Nucleus accumbens (tissue), 56 donors: ENCODE measurements at places on chromosomes 16 and 17.

DNA sequence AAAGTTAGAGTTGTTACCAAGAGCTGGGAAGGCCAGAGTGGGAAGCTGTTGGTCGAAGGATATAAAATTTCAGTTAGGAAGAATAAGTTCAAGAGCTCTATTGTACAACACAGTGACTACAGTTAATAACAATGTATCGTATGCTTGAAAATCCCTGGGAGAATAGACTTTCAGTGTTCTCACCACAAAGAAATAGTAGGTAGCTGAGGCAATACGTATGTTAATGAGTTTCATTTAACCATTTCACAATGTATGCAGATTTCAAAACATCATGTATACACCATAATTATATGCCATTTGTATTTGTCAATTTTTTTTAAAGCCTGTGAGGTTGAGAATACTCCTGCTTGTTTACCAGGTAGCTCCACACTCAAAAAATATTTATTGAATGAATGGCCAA, 41.5 kb upstream of the MYOCD start:
- DNase-seq = no peak

DNA sequence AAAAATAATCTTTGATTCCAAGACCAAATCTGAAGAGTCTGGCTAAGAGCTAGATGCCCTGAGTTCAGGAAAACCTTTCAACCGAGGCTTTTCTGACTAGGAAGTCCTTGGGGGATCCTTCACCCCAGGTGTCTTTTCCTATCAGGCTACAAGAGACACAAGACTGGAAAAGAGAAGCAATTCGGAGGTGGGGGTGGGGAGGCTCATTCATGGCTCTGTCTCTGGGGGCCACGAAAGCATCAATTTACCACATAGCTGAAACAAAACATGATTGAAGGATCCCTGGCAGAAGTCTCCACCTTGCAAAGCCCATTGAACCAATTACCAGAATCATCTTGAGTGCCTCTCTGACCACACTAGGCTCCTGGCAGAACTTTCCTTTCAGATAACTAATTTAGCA, 239.8 kb upstream of the SALL1 start:
- DNase-seq = no peak

- no peak for DNase-seq
These were observed 20.0 kb downstream of the ATP2A1 start for GRCh38 chr16:28898266-28898665.

- DNase-seq = no peak
These were observed 9.0 kb downstream of the TMEM92 start for GRCh38 chr17:50283246-50283645.

DNA sequence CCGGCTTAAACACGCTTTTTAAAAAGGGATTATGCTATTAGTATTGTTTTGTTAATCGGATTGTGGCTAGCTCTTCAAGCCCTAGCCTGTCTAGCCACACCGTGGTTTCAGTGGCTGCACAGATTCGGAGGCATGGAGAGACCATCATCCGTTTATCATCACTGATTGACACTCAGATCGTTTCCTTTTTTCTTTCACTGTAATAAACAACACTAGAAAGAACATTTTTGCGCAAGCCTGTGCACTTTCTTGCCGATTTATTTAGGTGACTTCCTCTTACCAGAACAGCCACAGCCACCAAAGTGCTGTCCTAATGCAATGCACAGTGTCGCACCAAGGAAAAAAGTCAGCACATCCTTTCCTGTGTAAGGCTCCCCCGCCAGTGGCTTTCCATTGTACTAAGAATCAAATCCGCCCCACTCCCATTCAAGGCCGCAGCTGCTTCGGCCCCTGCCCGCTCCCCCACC, 78.2 kb downstream of the CRISPLD2 start:
- no peak for DNase-seq

DNA sequence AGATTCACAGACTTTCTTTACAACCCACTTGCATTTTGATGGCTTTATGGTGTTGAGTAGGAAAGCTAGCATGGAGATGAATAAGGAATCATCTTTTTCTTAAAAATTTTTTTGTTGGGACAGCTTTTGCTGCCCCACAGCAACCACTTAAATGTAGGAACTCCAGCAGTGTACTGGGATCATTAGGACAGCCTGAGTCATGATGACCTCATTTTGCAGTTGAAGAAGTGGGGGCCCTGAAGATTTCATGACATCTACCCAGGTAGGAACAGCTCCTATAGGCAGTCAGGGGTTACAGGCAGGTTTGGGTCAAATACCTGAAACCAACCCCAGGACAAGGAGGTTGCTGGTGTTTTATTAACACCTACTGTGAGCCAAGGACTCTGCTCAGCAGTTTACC, 2.1 kb downstream of the METTL22 start:
- DNase-seq = no peak

- no peak for DNase-seq
These were observed 83.2 kb downstream of the NTN1 start for GRCh38 chr17:9104370-9105041.

- no peak for DNase-seq
These were observed 14.9 kb downstream of the CTU2 start for GRCh38 chr16:88721236-88721635.

- no peak for DNase-seq
These were observed 634.1 kb upstream of the RBFOX1 start for GRCh38 chr16:6698548-6698947.

DNA sequence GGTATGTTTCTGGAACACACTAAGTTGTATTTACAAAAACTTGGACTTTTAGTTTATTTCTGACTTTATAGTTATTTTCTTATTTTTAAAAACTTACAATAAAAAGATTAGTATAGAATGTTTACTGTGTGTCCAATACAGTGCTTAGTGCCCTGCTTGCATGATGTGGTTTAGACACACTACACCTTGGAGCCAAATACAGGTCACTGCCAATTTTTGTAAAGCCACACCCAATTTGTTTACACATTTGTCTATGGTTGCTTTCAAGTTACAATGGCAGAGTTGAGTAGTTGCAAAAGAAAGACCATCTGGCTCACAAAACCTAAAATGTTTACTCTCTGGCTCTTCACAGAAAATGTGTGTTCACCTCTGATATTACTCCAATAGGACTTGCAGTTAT, 807.1 kb downstream of the KCNJ2 start:
- DNase-seq = no peak

GRCh38 chr16:3952737-3953131, 72.2 kb upstream of the CREBBP start:
- DNase-seq = no peak

DNA sequence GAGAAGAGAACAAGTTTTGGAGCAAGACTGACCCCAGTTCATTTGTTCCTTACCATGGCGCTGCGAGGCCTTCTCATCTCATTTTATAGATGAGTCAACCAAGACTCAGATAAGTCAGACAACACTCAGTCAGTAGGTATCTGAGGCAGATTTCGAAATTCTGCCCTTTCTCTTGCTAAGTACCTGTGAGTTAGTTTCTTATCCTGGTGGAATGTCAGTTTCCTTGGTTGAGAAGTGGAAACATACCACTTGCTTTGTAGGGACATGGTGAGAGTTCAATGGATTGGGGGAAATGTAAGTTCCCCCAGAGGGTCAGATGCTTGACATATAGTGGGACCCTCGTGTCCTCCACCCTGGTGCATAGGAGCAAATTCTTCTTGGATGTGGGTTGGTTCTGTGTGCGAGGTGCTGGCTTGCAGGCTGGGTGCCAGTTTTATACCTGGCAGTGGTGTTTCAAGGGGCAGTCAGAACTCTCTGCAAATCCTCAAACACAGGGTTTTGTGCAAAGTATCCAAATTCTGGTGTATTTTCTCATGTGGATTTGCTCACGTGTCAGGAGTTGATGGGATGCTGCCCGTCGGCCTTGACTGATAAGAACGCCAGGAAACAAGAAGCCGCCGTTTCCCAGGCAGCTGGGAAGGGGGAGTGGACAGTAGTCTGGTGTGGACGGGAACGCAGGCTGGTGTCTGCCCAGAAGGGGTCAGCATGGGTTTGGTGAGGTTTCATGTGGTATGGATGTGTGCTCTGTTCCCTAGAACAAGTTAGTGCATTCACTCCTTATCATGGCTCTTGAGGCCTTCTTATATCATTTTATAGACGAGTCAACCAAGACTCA, 61.1 kb upstream of the CIBAR2 start:
- no peak for DNase-seq

GRCh38 chr16:57345021-57345420, 13.6 kb upstream of the CCL22 start:
- DNase-seq = no peak

GRCh38 chr17:40474419-40475002, 26.9 kb downstream of the TNS4 start:
- DNase-seq = no peak

GRCh38 chr17:12727076-12727760, 61.5 kb downstream of the MYOCD start:
- no peak for DNase-seq

- no peak for DNase-seq
These were observed at the start of gene CIBAR2 for GRCh38 chr16:85112364-85112763. Gene CIBAR2 (minus strand): TSS chr16:85112472. CDS start chr16:85112352, 120 bp downstream.

DNA sequence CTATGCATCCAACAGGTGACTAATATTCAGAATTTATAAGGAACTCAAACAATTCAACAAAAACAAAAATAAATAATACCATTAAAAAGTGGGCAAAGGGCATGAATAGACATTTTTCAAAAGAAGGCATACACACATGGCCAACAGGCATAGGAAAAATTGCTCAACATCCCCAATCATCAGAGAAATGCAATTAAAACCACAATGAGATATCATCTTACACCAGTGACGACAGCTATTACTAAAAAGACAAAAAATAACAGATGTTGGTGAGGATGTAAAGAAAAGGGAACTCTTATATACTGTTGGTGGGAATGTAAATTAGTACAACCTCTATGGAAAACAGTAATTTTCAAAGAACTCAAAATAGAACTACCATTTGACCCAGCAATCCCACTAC, 250.4 kb upstream of the N4BP1 start:
- no peak for DNase-seq

- DNase-seq = no peak
These were observed 14.8 kb downstream of the TRARG1 start for GRCh38 chr17:1294157-1294717.

DNA sequence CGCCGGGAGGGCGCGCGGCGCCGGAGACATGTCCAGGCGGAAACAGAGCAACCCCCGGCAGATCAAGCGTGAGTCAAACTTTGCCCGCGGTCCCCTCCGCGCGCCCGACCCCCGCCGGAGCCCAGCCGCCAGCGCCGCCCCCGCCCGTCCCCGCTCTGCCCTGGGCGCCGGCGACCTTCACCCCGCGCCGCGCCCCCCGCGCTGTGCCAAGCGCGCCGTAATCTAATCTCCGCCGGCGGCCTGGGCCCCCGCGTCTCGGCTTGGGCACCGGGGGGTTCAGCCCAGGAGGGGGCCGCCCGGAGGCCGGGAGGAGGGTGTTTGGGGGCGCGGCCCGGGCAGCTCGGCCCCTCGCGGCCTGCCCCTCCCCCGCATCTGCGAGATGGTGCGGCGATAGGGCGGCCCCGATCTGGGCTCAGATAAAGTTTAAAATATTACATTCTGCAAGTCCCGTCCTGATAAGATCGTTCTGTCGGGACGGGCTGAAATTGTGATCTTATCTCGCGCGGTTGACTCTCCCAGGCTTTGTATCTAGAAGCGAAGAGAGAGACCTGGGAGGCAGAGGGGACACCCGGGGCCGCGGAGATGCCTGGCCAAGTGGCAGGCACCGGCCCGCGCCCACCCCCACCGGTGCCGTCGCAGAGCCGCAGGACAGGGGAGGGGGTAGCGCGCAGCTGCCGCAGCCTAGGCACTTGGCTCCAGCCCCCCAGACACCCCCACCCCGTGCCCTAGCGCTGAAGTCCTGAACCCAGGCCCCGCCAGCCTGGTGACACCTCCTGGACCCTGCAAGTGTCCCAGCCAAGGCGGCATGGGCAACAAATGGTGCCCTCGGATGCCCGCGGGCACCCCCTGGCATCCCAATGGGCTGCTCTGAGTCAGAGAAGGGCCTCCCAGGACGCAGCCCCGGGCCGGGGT, 787 bp downstream of the ZFPM1 start:
- DNase-seq = peak; percentile 18

DNA sequence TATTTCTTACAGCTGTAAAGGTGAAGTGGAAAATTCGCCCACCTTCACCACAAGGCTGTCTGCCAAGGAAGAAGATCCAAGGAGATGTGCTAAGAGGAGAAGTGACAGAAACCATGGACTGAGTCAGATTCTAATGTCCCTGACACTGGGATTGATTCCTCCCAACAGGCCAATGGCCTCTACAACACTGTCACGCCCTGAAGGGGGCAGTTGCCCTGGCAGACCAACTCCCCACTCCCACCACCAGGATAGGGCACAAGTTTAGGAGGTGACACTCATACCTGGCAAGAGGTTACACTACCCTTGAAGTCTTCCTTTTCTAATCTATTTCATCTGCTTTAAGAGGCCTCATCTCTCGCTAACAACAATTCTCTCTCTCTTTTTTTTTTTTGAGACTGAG, 16.1 kb downstream of the PIP4K2B start:
- no peak for DNase-seq

DNA sequence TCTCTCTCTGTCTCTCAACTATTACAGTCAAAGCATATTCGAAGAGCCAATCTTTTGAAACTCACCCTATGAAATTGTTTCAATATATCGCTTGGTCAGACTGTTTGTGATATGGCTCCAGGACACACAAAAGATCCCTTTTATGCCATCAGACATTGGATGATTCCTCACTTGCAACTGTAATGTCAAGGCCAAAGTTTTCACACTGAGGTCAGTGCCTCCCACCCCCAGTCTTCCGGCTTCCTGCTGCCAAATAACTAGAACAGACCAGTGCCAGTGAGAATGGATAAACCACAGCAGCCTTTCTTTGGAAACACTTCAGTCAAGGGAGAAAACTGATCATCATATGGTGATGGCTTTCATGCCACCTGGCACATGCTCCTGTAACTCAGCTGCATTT, 321.9 kb upstream of the ZFHX3 start:
- no peak for DNase-seq

DNA sequence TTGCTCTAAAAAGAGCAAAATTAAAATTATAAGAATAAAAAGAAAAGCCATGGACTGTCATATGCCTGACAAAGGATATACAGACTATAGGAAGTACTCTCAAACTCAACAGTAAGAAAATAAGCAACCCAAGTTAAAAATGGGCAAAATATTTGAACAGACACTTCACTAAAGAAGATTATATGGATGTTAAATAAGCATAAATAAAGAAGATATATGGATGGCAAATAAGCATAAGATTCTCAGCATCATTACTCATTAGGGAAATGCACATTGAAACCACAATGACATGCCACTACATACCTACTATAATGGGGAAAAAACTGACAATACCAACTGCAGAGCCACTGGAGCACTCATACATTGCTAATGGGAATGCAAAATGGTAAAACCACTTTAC, 14.9 kb upstream of the BEAN1 start:
- no peak for DNase-seq

GRCh38 chr16:48608871-48609651, 919 bp downstream of the N4BP1 start:
- peak; percentile 27 for DNase-seq
